ENCODE measurements at places on chromosomes 7 and 10. TPM values are rescaled to one million over a fixed set of nuclear protein-coding genes. Genes with fewer than 3 reads are reported as not detected.

Gene CDHR1
- total RNA-seq = 6.1 TPM

Gene SLC26A4
- total RNA-seq = 0.34 TPM

Gene GFRA1
- 347 TPM for total RNA-seq

Gene TFEC
- not detected for total RNA-seq

Gene RFC2
- 16.8 TPM for total RNA-seq

Gene CFAP58
- total RNA-seq = 2.2 TPM

Gene ACTR3C
- not detected for total RNA-seq

Gene ANKRD26
- total RNA-seq = 17.0 TPM

Gene SPOCK2
- total RNA-seq = 362 TPM

Gene PIK3CG
- not detected for total RNA-seq

Gene PODXL
- 12.3 TPM for total RNA-seq

Gene CPVL
- total RNA-seq = 20.3 TPM

Gene ANKRD1
- total RNA-seq = not detected

Gene KNDC1
- total RNA-seq = 7.4 TPM

Gene CBLL1
- total RNA-seq = 35.6 TPM

Gene NRAP
- total RNA-seq = not detected

Gene HEPACAM2
- not detected for total RNA-seq

Gene YKT6
- total RNA-seq = 178 TPM

Gene CHST3
- total RNA-seq = 0.83 TPM

Gene ACSM6
- not detected for total RNA-seq

Gene GIMAP7
- total RNA-seq = not detected
